Fibroblast of the aortic adventitia (primary cell): ENCODE measurements at places on chromosomes 3 and 15.

- DNase-seq, result no peak
These were observed 7.3 kb downstream of the ILDR1 start for GRCh38 chr3:122014741-122015140.

GRCh38 chr3:187810021-187810446 lies 64.8 kb upstream of the BCL6 start:
- peak; percentile 31 for DNase-seq

DNA sequence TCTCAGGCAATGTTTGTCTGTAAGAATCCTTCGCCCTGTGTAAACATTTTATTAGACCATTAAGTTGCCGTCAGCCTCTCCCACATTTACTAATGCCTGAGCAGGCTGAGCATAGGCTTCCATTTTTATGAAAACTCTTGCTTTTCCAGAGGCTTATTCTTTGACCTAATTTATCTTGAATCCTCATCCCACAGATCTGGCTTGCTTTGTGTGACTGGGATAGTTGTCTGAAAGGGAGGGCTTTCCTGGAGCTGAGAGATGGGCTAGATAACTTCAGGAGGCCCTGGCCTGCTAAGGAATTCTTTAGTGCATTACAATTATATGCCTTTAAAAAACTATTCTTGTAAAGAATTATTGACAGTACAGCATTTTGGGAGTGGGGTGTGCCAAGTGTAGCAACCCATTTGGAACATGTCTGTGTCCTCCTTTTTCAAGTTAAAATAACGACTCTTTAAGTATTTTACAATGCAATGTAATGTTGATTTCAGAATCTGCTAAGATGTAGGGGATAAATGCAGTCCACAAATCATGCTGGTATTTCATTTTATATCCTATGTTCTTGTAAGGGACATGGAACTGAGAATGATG lies 52.4 kb downstream of the EEFSEC start:
- DNase-seq, result no peak

DNA sequence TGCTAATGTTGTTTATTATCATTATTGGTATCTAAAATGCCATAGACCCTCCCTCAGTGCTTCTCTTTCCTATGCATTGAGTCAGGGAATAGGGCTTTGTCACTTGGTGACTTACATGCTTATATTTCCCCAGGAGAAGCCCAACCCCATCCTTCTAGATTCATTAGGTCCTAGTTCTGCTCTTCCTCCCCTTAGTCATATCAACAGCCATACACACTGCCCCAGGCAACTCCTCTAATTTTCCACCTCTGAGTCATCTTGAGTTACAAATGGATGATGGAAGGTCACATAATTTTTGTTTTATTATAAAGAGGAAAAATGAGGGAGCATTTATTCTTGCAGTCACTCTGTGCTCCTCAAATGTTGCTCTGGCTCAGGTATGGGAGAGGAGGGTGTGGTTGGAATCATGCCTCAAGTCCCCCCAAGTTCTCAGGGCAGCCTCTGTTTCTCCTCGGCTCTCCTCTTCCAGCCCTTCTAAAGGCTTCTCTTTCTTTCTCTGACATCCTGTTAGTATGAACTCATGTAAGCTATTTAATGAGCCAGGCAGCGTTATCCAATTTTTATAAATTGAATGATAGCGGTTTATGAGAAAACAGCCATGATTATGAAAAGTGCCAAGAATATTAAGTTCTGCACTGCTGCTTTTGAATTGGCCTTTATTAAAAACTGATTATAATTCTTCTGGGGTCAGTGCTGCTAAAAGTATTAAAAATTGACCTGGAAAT lies 45.6 kb upstream of the FSTL1 start:
- peak; percentile 77 for DNase-seq

- DNase-seq, result no peak
These were observed 21.5 kb downstream of the FAM43A start for GRCh38 chr3:194707147-194707540.

GRCh38 chr3:136990826-136991225 lies 33.0 kb downstream of the IL20RB start:
- no peak for DNase-seq

DNA sequence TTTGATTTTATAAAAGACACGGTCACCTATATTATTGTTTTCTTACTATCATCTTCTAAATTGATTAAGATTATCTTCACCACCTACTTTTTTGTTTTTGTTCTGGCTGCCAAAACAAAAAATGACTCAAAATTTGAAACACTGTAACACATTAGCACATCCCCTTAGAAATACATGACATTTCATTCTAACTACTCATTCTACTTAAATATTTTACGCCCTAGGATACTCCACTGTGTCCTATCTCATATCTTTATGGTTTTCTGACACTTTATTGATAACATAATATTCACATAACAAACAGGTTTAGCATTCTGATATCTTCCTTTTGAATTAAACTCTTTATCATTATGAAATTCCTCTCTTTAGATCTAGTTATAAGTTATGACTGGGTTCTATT lies 656.2 kb downstream of the GBE1 start:
- no peak for DNase-seq

- DNase-seq, result no peak
These were observed 75.1 kb downstream of the FBLN2 start for GRCh38 chr3:13624021-13624420.

DNA sequence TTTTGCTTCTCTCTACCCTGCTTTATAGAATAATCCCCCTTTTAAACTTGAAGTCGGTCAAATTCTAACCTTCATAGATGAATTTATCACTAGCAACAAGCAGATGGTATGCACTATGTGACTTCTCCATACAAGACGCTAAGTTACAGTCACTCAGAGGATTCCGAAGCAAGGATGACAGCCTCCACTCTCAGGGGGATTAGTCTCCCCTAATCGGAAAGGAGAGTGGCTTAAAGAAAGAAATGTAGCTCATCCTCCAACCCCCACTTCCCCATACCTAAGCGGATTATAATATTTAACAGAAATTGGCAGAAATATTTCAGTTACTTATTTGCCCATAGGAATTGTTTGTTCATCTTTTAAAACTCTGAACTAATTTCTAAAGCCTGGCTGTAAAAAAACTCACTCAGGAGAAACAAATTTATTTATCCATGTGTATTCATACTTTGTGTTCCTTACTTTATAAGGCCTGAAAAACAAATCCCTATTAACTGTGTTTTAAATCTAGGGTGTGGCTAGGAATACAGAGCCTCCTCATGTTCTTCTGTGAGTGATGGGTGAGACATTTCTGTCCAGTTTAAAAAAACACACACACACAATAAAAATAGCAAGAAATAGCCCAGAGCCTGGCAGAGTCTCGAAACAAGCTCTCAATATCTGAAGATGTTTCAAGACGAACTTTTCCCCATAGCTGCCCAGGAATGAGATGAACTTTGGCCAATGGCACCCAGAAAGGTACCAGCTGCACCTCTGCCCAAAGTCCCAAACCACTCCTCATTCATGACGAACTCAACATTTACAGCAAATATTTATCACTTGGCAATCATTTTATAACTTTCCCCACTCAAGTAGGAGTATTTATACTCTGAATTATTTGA lies 18.7 kb downstream of the SIAH2 start:
- DNase-seq, result no peak

- no peak for DNase-seq
These were observed 8.3 kb downstream of the IL5RA start for GRCh38 chr3:3101660-3102458.

DNA sequence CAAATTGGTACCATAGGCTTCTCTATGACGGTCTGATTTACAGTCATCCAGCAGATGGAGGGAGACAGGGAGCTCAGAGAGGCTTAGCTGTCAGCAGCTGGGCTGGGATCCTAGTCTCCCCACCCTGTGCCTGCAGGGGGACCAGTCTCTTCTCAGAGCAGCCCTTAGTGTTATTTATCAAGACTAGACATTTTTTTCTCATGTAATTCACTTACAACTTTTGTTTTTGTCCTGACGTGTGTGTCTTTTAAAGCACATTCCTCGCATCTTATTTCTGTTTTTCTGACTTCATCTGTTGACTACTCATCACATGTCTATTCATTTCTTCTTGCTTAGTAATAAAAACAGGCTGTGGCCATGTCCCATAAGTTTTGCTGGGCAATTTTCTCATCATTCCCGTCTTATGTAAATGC lies 116.1 kb downstream of the KLF13 start:
- DNase-seq, result peak; percentile 89

DNA sequence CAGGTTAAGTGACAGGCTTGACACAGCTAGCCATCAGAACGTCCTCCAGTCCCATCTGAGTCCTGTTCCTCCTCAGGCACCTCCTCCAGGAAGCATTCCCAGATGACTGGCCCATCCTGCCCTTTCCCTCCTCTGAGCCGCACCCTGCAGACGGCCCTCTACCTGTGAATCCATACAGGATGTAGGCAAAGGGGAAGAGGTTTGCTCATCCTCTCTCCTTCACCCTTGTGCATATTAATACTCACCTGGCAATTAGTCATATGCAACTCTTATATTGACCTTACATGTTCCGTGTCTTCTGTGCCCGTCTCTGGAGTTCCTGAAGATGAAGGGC lies 61.9 kb downstream of the SMAD3 start:
- DNase-seq, result no peak

GRCh38 chr3:4724051-4724629 lies 231.0 kb downstream of the ITPR1 start:
- peak; percentile 20 for DNase-seq
